ENCODE measurements at places on chromosomes 6 and 20.

DNA sequence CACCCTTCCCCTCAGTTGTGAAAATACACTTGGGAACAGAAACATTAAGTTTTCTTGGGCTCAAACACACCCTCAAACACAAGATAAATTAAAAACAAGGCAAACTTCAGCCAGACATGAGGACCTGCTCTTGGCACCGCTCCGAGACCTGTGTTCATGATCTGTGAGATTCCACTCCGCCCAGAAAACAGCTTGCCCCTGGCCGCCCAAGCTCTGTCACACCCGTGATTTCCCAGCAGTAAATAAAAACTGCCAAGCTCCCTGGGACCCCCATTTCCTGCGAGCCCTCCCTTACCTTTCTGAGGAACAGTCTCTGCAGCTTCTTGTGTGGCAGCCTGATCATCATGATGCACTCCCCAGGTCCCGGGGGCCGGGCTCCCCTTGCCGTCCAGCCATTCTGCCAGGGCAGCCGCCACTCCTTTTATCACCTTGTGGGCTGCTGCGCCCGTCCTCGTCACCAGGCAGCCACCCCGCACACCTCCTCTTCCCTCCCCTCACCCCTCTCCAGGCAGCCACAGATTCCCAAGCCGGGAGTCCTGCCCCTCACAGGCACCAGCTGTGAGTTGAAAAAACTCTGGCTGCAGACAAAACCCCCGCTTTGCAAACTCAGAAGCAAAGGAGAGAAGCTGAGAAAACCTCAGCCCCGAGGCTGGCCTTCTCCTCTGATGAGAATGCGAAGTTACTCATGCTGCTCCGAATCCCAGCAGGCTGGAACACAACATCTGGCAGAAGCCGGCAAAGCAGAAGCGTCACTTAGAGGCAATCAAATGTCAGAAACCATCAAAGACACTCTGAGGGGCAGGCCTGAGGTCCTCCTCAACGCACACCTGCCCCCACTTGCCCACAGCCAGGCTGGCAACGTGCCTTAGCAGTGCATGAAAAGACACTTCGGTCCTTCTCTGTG is 130.4 kb upstream of the RPS6KA2 start:
- DNase-seq = no peak

DNA sequence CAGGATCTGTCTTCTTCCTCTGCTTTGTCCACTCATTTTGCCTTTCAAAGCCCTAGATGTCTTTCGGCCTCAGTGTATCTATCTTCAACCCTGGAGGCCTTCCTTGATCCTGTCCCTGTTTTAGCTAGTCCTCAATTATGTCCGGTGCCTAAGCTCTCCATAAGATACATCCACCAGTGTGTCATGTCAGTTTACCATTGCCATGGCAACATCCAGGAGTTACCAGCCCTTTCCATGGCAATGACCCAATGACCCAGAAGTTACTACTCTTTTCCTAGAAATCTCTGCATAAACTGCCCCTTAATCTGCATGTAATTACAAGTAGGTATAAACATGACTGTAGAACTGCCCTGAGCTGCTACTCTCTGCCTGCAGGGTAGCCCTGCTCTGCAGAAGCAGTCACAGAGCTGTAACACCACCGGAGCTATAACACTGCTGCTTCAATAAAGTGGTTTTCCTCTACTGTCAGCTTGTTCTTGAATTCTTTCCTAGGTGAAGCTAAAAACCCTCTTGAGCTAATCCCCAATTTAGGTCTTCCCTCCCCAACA is 712.1 kb upstream of the AGPAT4 start:
- no peak for DNase-seq

DNA sequence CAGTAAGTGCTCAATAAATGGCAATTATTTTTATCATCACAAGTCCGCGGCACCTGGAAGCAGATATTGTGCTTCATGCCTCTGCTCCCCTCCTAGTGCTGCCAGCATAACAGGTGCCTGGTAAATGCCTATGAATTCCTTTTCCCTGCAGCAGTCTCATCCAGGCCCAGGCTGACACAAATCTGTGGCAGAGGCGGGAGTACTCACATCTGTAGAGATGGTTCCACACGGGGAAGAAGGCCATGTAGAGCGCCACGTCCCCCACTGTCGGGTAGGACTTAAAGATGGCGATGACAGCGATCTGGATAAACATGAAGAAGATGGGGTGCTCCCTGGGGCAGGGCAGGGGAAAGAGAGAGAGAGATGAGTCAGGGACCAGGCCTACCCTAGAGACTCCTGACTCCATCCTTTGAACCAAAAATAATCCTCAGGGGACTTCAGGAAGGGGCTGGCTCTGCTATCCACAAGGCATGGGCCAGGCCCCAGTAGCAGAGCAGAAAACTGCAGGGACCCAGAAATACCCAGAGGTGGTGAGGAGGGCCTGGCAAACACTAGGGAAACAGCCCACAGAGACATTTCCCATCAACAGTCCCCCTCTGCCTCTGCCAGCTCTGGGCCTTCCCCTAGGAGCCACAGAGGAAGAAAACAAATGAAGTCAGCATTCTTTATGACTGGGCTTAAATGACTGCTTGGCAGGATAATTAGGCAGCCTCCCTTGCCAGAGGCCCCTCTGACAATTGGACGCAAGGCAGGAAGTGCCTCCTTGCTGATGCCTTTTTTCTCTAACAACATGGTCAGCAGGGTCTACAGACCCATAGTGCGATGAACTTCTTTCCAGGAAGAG is 23.0 kb downstream of the MAP1LC3A start:
- DNase-seq = no peak

DNA sequence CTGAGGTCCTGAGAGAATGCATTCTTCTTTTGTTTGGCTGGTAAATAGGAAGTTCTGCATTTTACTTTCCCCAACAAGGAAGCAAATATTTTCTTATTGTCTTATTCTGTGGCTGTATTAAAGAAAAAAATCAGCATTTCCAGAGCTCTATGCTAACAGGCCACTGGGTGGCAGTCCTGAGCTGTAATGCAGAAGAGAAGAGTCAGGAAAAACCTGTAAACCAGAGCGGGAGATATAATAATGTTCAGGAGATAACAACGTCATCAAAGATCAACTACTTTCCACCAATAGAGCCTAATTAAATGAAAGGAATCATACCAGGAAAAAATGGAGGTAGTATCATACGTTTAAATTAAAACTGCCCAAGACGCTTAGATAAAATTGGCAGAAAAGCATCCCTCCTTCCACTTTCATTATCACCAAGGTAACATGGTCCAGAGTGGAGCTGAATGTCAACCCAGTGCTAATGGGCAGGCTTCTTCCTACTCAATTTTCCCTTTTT is 55.6 kb upstream of the CARMIL1 start:
- DNase-seq = peak; percentile 43

- no peak for DNase-seq
Observed at GRCh38 chr20:21360705-21361104, 36.6 kb downstream of the NKX2-4 start.

GRCh38 chr6:91669154-91669870 is 1082.4 kb upstream of the MAP3K7 start:
- DNase-seq = no peak

Data from memory B cell (primary cell).